Cerebellar cortex (tissue), 1 donor: ENCODE measurements at places on chromosomes 4 and X.

- DNase-seq, result no peak
These were observed 64.3 kb upstream of the GABRE start for GRCh38 chrX:152038804-152039203.

GRCh38 chr4:154329268-154329868 lies 162.2 kb downstream of the DCHS2 start:
- peak; percentile 39 for DNase-seq

DNA sequence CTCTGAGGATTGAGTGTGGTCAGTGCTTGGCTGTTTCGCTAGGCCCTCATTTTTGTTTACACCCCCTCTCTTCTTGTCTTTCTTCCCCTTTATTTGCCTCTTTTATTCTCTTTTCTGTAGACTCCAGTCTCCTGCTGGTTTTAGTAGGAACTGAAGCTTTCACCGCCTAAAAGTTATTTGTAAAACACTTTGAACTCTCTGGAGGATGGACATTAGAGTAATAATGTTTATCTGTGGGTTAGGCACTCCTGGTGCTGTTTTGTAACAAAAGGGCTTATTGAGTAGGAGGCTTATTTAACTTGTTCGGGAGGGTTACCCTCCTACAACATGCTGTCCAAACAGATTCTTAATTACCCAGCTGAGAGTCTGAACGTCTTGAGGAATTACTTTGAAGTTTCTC lies 1.6 kb upstream of the ARHGAP10 start:
- DNase-seq, result no peak

DNA sequence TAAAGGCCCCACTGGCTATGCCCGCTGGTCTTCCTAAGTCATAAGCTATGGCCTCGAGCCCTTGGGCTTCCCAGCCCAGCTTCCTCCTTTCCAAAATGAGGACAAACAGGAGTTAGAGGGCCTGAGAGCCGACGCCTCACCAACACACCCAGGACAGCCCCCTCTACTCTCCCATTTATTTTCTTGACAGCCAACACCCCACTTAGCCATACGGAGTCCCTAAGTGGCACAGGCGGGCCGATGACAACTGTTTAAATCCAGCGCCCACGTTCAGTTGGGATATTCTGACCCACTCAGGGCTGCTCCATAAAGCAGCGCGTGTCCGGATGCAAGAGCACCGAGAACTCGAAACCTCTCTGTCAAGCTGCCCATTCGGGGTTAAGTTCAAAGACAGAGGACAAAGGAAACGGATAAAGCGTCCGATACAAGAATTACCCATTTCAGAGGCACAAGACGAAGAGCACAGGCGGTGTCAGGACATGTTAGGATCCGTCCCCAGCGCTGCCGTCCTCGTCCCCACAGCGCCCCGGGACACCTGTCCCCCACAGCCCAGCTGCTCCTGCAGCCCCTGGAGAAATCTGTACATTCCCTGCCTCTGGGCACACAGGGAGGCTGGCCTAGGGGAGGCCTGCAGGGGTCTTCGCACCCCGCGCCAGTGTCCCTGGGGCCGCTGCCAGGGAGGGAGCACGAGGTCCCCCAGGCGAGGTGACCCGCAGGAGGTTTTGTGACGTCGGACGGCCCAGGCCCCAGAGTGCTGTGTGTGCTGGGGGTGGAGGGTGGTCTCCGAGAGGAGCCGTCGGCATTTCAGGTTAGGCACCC lies 1.2 kb downstream of the PRKX start:
- no peak for DNase-seq

DNA sequence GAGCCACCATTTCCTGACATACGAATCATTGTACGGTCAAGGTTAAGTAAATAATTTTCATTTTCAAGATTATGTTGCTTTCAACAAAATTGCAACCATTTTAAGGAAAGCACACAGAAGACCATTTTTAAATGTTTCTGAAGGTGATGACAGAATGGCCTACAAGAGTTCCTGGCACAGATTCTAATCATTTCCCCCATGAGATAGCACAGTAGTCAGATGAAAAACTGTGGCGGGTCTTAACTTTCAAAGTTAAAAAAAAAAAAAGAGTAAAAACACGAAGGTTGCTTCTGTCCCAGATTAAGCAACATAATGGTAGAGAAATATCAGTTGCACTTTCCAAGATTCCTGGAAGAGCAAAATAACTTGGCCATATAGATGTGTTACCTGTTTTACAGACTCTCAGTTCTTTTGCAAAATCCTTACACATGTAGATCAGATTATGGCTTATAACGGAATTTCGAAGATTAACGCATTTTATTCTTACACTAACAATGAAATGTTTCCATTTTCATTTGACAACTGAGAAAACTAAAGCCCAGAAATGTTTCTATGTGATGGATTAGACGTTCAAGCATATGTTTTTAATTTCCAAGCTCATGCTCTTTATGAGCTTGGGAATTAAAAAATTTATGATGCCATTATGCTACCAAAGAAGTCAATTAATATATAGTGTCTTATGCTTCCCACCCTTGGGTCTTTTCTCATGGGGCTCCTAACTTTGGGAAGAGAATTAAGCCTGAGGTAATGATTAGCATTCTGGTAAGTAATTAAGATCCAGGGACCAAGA lies 335.1 kb upstream of the CLNK start:
- DNase-seq, result no peak

DNA sequence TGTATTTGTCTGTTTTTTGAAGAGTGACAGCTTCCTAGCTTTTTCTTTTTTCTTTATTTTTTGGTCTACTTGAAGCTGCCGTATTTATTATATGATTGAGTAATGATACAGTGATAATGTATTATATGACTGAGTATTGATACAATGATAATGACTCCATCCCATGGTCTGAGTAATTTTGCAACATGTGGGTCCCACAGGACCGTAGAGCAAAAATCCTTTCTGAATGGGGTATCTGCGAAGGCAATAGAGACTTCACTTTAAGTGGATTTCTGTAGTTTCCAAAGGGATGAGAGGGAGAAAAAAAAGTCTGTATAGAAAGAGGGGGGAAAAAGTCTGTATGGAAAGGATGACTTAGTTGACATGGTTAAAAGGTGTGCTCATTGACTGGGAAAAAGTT lies 41.0 kb downstream of the SLIT2 start:
- DNase-seq, result no peak
